ENCODE measurements at places on chromosomes 3 and 15. TPM values are rescaled to one million over a fixed set of nuclear protein-coding genes. Genes with fewer than 3 reads are reported as not detected.

The PLA2G4D gene
- total RNA-seq = not detected

The CGNL1 gene
- total RNA-seq = 74.4 TPM

The CLRN1 gene
- not detected for total RNA-seq

The CCR8 gene
- total RNA-seq = not detected

The SNX1 gene
- 178 TPM for total RNA-seq

The SLC28A1 gene
- total RNA-seq = not detected

The SH2D7 gene
- not detected for total RNA-seq

DNA sequence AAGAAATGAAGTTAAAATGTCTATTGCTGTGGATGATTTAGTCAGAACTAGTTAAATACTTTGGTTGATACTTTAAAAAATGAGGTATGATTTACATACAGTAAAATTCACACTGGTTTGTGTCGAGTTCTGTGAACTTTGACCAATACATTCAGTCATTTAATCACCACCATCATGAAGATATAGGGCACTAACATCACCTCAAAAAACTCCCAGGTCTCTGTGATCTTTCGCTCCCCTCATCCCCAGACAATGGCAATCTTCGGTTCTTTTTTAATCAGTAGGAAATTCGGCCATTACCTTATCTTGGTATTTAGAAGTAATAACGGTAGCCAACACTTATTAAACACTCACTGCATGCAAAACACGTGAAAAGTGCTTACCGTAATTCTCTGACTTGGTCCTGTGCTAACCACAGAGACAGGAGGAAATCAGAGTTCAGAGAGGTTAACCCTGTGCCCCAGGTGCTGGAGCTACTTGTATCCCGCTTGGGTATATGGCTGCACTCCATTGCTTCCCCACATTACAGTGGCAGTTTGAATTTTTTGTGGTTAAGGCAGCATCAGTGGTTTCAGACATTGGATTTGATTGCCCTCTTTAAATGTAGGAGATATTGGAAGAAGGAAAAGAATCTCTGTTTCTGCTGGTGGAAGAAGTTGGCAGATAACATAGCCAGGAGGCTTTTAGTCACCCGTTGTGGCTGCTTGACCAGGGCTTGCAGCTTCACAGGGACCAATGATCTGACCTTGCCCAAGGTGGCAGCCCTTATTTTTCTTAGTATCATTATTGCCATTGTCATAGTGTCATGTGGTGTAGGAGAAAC is 4.2 kb downstream of the PLCL2 start:
- no peak for DNase-seq

GRCh38 chr15:68354923-68355322 is 77.0 kb downstream of the ITGA11 start:
- peak; percentile 66 for DNase-seq

- no peak for DNase-seq
Observed at GRCh38 chr3:106381286-106381938, 512.6 kb upstream of the CBLB start.

- no peak for DNase-seq
Observed at GRCh38 chr15:87487484-87487883, 769.1 kb downstream of the NTRK3 start.

GRCh38 chr15:85280203-85280602 is 100.2 kb upstream of the AKAP13 start:
- no peak for DNase-seq

- no peak for DNase-seq
Observed at GRCh38 chr3:58151637-58152036, 59.1 kb downstream of the DNASE1L3 start.

- DNase-seq = no peak
Observed at GRCh38 chr3:70988111-70988510, 595.4 kb downstream of the FOXP1 start.

DNA sequence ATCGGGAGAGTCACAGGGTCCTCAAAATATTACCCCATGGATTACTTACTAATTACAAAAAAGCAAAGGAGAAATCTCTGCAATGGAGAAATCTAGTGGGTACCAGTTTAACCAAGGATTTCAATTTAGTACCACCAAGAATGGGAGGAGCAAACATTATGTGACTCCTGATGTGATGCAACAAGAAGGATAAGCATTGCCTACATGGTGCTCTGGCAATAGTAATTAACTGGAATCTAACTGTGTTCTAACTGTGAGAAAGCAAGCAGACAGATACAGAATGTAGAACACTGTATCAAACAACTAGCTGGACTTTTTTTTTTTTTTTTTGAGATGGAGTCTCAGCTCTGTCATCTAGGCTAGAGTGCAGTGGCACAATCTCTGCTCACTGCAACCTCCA is 159.2 kb downstream of the TNIK start:
- DNase-seq = no peak

- no peak for DNase-seq
Observed at GRCh38 chr3:21792176-21792575, 41.2 kb upstream of the ZNF385D start.

DNA sequence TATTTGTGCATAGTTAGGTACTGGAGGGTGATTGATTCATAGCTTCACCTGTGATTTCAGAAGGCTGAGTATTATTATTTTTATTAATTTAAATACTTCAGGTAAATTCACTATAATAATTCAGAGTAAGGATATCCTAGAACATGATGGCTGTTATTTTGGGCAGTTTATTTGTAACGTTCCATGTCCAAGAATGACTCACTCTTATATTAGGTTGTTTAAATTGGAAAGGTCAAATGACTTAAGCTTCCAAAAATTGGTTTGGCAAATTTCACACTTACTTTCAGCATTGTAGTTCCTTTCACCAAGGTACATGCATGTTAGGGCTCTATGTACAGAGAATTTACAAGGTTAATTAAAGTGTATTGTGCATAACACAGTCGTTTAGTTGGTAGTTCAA is 120.2 kb downstream of the EPHA3 start:
- no peak for DNase-seq

GRCh38 chr15:66411190-66411589 is 24.5 kb downstream of the MAP2K1 start:
- DNase-seq = no peak

GRCh38 chr15:56927816-56928215 is 9.4 kb downstream of the TCF12 start:
- DNase-seq = no peak

GRCh38 chr15:47399100-47399499 is 318.2 kb upstream of the SEMA6D start:
- no peak for DNase-seq

GRCh38 chr3:168223085-168223484 is 127.4 kb upstream of the GOLIM4 start:
- DNase-seq = no peak

DNA sequence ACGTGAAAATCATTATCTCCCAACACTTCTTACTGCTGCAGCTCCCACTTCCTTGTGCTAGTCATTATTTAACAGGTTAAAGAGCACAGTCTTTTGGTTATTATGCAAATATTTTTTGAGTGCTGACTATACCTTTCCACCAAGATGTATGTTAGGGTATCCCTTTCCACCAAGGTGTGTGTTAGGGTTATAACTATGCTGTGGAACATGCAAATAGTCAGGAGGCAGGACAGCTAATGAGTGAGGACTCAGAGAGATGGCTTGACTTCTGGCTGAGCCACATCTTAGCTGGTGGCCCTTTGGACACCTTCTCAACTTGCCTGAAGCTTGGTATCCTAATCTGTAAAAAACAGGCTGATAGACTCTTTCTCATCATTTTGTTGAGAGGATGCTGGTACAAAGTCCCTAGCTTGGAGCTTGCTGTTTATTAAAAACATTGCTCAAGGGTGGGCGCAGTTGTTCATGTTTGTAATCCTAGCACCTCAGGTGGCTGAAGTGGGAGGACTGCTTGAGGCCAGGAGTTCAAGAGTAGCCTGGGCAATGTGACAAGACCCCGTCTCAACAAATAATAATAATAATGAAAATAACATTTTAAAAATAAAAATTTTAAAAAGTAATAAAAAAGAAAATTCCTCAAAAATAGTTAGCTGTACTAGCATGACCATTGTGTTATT is 160.5 kb upstream of the ADAMTS9 start:
- DNase-seq = no peak

DNA sequence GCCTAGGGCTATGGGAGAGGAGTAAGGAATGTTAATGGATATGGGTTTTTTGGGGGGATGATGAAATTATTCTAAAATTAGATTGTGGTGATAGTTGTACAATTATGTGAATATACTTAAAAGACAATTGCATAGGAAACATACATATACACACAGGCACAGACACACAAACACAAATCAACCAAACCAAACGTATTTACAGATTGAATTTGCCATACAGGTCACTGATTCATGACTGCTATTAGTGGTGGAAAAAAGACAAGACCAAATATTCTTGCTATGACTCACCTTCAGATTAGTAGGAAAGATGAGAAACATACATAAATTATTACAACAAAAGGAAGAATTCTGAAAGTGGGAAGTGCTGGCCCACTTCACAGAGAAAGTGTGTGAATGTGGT is 85.3 kb downstream of the C3orf38 start:
- DNase-seq = no peak
